ENCODE measurements at places on chromosomes 16 and 17.

GRCh38 chr17:38455288-38455915 lies 27.1 kb downstream of the ARHGAP23 start:
- DNase-seq: peak; percentile 34

- no peak for DNase-seq
Measured at GRCh38 chr17:64146418-64147109, 16.6 kb upstream of the ERN1 start.

- no peak for DNase-seq
Measured at GRCh38 chr16:76176153-76176552, 101.0 kb upstream of the CNTNAP4 start.

DNA sequence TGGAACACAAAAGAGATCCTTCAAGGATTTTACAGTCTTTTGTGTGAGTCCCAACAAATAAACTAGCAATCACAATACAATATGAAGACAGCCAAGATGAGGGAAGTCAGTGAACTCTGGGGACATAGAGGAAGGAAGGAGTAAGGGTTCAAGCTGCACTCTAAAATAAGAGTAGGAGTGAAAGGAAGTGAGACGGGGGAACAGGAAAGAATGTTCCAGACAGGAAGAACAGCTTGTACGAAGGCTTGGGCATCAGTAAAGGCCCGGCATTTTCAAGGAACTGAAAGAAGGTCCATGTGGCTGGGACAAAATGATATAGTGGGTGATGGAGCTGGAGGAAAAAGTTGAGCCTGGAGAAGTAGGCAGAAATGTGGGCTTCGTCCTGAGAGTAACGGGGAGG lies 4.5 kb downstream of the CCL17 start:
- no peak for DNase-seq

GRCh38 chr16:89256651-89257254 lies 39.2 kb downstream of the ZNF778 start:
- DNase-seq: no peak

- DNase-seq: no peak
Measured at GRCh38 chr16:24996301-24996700, 18.9 kb downstream of the ARHGAP17 start.

DNA sequence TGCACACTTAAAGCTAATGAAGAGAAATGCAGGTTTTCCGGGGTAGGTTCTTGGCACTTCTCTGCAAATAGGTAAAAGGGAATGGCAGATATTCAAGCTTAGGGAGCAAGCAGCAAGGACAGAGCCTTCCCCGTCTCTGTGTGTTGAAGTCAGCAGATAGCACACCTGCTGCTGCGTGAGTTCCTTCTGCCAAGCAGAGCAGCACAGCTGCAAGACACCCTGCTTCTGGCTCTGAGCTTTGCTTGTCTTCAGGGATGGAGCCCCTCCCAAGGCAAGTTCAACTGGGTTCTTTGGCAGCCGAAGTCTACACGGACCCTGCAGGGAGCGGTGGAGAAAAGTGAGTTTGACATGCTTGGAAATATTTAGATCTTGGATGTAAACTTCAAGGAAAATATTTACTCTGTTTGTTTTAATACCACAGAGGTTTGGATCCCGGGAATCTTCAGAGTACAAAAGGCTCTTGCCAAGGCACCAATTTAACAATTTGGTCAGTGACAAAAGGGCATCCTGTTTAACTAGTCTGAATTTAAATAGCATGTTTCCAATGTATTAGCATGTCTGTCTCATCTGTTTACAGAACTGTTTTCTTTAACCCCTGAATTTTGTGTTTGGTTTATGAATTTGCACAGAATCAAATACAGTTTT lies 113.4 kb upstream of the KCNJ16 start:
- DNase-seq: no peak

DNA sequence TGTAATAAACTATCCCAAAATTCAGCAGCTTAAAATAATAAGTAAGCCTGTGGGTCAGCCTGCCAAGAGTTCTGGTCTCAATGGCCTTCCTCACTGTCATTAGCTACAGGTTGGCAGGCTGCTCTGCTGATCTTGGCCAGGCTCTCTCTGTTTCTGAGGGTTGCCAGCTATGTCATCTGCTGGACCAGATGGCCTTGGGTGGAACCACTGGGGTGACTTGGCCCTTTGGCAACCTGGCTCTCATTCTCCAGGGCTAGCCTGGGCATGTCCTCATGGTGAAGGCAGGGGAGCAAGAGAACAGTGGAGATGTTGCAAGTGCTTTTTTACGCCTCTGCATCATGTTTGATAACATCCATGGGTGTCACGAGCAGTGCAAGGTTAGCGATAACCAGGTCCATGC lies 13.9 kb downstream of the ITGAM start:
- DNase-seq: no peak

- no peak for DNase-seq
Measured at GRCh38 chr16:89060207-89060794, 33.4 kb upstream of the ACSF3 start.

DNA sequence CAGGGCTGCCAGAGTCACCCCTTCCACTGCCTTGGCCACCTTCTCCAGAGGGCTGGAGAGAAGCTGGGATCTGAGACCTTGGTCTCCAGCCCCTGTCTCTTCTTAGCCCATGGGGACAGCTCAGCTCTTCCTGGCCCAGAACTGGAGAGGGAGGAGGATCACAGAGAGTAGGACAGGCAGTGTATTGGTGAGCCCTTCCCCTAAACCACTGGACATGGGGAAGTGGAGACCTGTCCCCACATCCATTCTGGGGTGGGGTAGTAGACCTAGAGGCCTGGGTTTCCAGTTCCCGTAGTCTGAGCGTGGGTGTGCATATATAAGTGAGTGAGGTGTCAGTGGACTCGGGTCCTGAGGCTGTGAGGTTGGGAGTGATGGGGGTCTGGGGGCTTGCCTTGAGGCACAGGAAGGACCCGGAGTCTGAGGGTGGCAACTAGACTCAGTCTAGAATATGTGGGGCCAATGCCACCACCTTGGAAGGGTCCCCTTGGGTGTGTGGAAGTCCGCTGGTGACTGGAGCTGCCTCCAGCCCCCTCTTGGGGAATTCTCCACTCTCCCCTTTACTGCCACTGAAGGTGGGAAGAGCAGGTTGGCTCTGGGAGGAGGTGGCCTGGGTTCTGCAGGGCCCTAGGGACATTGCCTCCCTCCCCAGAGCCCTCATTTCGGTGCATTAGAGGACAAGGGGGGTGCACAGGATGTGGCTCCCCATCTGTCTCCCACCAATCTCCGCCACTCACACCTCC lies 19.9 kb downstream of the GJD3 start:
- no peak for DNase-seq

- DNase-seq: no peak
Measured at GRCh38 chr17:63173450-63173849, 207.4 kb downstream of the TANC2 start.

DNA sequence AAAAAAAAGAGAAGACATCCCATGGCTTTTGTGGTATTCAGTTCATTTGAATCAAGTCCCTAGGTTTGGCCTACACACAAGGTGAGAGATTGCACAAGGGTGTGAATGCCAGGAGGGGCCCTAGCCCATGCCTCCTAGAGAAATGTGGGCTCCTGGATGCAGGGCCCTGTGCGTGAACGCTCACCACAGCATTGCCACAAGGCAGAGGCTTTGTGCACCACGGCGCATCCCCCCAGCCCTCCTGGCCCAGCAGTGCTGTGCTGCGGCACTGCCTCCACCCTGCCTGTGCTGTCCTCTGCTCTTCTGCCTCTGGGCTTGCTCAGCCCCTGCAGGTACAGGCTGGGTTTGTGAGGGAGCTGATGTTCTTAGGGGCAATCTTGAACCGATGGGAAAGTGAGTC lies 80.9 kb upstream of the MED9 start:
- DNase-seq: no peak

GRCh38 chr17:61201211-61201610 lies 198.4 kb upstream of the TBX2 start:
- no peak for DNase-seq

DNA sequence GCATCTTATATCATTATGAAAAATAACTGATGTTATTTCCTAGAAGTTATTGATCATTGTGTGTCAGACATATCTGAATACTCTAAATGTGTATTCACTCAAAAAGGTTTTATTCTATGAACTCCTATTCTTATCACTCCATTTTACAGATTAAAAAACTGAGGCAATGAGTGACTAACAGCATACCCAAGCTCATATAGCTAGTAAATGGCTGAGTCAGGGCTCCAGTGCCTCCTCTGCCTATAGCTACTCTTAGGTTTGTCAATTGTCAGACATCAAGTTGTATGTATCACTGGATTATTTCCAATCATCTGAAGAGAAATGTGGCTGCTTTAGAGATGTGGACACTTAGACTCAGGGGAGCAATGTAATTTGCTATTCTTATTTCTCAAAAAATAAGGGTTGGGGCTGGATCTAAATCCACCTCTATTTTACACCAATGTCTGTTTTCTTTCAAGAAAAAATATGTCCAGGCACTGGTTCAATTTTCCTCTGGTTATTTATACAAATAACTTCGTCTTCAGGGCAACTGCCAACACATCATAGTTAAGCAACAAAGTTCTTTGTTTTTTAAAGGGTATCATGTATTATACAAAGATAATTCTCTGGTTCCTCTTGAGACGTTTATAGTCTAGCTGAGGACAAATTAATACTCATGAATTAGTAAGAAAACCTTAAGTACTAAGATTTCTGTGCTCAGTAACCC lies 328.9 kb upstream of the MAF start:
- no peak for DNase-seq

DNA sequence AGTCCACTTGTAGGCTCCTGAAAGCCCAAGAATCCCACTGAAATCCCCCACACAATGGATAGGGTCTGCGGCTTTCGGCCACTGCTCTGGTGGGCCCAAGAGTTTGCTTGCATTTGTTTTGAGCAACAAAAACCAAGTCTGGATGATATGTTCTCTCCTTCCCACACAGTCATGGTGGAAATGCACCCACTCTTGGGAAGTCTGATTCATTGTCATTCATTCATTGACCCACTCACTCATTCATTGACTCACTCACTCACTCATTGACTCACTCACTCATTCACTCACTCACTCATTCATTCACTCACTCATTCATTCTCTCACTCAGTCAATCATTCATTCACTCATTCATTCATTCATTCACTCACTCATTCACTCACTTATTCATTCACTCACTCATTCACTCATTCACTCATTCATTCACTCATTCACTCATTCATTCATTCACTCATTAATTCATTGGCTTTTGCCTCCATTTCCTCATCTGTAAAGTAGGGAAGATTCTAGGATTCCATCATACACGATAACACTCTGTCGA lies 2.2 kb upstream of the CA5A start:
- DNase-seq: no peak

DNA sequence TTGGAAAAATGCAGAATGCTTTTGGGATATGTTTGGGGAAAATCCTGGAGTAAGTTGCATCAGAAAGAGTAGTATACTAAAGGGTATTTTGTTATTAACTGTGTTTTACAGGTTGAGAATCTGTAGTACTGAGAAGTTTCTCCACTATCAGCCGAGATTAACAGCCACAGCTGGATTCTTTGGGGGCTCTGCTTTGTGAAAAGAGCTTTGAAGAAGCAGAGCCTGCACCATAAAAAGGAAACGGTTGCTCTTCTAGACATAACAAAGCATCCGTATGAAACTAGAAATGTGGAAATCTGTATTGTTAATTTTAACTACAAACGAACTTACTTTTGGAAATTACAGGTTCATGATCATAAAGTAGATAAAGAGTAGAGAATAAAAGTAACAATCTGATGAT lies 5.3 kb downstream of the NLK start:
- no peak for DNase-seq

GRCh38 chr16:57688487-57688986 lies 6.1 kb upstream of the DRC7 start:
- DNase-seq: no peak

DNA sequence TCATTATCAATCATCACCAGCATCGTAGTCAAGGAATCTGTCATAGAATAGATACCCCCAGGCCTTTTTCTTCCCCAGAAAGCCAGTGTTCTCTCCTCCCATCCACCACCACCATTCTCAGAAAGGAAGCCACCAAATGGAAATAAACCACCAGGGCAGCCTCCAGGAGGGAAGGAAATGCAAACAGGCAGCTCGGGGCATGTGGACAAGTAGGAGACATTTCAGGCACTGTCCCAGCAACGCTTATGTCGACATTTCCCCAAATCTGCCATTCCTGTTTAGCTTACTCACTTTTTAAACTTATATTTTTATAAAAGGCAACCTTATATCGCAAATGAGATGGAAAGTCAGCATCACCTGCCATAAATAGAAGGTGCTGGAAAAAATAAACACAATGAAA lies 15.8 kb downstream of the EMP2 start:
- no peak for DNase-seq

- no peak for DNase-seq
Measured at GRCh38 chr17:57672971-57673370, 72.1 kb downstream of the CCDC182 start.

DNA sequence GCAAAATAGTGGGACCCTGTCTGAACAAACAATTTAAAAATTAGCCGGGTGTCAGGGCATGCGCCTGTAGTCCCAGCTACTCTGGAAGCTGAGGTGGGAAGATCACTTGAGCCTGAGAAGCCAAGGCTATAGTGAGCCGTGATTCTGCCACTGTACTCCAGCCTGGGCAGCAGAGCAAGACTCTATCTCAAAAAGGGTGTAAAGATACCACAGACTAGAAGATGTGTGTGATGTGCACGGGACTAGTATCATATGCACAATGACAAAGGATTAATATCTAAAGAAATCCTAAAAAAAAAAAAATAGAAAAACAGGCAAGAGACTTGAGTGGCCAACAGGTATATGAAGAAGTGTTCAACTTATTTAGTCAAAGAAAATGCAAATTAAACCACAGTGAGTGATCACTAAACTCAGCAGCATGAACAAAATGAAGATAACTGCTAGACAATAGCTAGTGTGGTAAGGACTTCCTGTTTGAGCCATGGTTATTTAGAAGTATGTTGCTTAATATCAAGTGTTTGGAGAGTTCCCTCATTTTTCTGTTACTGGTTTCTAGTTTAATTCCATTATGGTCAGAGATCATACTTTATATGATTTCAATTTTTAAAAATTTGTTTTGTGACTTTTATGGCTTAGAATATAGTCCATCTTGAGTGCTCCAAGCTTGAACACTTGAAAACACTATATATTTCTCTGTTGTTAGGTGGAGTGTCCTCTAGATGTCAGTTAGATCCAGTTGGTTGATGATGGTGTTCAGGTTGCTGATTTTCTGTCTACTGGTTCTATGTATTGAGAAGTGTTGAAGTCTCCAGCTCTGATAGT lies 14.7 kb upstream of the SLX4 start:
- no peak for DNase-seq

- DNase-seq: no peak
Measured at GRCh38 chr16:67750466-67750865, 31.4 kb upstream of the GFOD2 start.

- DNase-seq: no peak
Measured at GRCh38 chr17:49370971-49371834, 9.2 kb upstream of the ZNF652 start.

GRCh38 chr17:18041776-18042175 lies 2.6 kb downstream of the GID4 start:
- DNase-seq: no peak
